Frontal cortex (tissue), 4 donors: ENCODE measurements at places on chromosomes 4 and X.

DNA sequence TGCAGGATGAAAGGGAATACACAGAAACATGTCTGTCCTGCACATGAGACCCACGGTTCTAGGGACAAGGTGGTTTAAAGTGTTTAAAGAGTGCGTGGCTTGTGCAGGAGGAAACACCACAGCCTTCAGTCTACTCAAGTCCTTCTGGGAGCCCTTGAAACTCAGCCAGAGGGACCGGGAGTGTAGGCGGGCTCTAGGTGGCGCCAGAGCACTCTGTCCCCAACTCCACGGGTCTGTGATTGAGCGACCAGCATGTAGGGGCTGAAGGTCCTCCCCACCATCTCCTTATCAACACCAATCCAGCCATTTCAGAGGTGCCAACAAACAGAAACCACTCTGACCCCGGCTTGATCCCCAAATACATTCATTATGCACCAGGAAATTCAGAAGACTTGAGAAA lies 82.0 kb upstream of the CLDN34 start:
- DNase-seq = no peak

DNA sequence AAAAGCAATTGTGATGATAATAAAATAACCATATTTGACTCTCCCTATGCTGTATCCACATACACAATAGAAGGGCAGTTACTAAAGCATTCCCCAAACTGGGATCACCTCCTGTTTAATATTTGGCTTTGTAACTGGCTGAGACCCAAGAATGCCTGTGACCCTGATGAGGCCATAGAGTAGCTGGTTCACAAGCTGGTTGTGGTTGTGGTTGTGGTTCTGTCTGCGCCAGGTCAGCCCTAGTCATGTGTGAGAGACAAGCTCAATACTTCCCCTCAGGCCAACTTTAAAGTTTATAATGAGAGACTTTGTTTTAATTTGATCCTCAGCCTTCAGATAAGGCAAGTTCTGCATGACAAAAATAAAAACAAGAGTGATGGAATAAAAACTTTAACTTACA lies 209.9 kb downstream of the PARM1 start:
- DNase-seq = no peak

GRCh38 chr4:171676555-171677215 lies 136.5 kb upstream of the GALNTL6 start:
- no peak for DNase-seq

GRCh38 chr4:174275101-174275500 lies 8.4 kb downstream of the FBXO8 start:
- no peak for DNase-seq
